SHP77 (cell line): ENCODE measurements at places on chromosomes 3 and 15.

- no peak for DNase-seq
Observed at GRCh38 chr15:51126842-51127241, 32.1 kb upstream of the TNFAIP8L3 start.

GRCh38 chr3:58899953-58900298, 149.9 kb downstream of the CFAP20DC start:
- DNase-seq: no peak

DNA sequence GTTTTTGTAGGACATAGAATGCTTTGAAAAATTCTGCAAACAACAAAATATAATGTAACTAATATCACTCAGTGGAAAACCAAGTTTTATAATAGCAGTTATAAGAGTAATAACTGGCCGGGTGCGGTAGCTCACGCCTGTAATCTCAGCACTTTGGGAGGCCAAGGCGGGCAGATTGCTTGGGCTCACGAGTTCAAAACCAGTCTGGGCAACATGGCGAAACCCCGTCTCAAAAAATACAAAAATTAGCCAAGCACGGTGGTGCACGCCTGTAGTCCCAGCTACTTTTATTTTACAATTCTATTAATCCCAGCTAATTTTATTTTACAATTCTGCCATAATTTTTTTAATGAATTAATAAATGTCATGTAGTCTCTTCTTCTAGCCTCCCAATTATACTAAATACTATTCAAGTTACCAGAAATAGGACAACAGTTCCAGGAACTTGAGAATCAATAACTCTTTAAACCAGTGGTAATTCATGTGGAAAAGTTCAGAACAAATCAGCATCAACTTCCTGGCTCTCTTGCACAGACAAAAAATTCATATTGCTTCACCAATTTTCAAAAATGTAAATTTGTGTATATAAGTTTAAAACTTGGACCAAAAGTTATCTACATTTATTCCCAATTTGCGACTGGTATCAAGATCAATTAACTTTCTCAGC, 2.2 kb downstream of the DENND4A start:
- DNase-seq: no peak

GRCh38 chr15:66675446-66675845, 26.6 kb upstream of the SMAD6 start:
- DNase-seq: no peak

GRCh38 chr15:84725001-84725491, 9.1 kb upstream of the SEC11A start:
- no peak for DNase-seq

DNA sequence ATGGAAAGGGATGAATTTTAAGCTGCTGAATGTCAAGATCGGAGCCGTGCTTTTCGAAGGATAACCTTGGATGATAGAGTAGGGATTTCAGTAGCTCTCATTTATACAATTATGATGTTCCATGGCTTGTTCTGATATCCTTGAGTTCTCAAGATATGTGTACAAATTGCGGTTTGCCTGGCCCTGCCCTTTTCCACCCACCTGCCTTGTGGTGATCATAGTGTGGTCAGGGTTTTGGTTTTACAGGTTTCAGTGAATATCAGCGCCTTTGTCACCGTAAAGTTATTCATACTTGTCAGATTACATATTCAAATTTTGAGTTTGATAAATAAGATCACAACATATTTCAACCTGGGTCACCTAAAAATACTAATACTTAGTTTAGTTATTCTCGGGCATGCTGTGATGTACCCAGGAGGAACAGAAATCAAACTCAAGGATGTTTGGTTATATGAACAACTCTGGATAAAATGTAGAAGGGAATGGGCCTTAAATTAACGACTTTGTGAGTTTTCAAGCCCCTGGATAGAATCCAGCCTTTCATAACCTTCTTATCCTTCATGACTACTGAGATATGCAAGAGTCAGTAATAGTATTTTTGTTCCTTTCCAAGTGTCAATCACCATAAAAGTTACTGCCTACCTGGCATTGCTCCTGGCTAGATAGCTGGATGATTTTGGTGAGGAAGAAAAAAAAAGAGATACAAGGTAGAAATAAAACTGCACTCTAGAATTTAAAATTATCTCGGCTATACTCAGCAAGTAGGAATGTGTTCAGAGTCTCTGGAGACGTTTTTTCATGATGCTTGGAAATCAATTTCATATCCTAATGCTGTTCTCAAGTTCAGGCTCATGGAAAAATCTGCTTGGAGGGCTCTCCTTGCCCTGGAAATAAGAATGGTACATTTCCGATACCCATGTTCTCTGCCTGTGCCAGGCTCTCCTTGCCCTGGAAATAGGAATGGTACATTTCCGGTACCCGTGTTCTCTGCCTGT, 209.2 kb upstream of the TPRG1 start:
- no peak for DNase-seq

- no peak for DNase-seq
Observed at GRCh38 chr3:127585813-127586413, 4.6 kb downstream of the TPRA1 start.

DNA sequence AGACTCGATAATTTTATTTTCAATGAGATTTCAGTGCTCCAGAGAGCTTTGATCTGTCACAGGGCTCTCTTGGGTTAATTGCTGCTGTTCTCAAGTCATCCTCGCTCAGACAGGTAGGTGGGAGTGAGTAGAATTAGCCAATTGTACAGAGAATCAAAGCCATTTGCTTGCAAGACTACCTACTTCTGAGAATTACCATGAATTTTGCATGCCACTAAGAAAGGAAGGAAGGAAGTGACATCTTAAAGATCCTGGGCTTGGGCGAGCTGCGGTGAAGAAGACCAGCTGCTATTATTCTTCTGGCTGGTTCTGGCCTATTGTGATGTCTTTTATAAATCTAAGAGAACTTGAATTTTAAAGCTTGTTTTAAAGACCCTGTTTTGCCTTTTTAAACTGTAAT, 154.1 kb upstream of the LPP start:
- DNase-seq: no peak

GRCh38 chr3:49761661-49762060, 24.7 kb downstream of the IP6K1 start:
- no peak for DNase-seq

GRCh38 chr15:95263751-95264150, 1032.4 kb downstream of the MCTP2 start:
- no peak for DNase-seq

- no peak for DNase-seq
Observed at GRCh38 chr3:50163572-50164455, 8.7 kb downstream of the SEMA3F start.

DNA sequence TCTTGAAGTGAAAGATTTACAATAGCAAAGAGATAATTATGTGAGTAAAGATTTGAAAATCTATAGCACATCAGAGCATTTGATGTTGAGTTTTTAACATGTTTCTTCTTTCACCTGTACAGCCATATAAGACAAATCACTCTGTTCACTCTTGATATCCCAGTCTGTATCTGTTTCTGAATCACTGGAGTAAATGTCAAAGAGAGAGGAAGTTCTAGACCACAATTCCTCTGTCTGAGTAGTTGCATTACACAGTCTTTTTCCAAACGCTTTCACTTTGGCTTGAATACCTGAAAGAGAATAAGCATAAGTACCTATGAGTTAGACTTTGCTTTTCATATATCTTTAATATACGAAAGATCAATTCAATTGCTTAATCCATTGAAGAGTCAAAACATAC, 9.9 kb downstream of the THAP10 start:
- no peak for DNase-seq

- DNase-seq: no peak
Observed at GRCh38 chr3:115246461-115247020, 99.5 kb upstream of the ZBTB20 start.

- no peak for DNase-seq
Observed at GRCh38 chr15:101107101-101107500, 144.7 kb downstream of the CHSY1 start.

- DNase-seq: no peak
Observed at GRCh38 chr3:39279745-39280517, at the start of gene CX3CR1. Gene CX3CR1, minus strand, starts transcription at chr3:39280036. Its CDS starts 13,527 bp downstream, at chr3:39266509.
